ENCODE measurements at places on chromosomes 4 and X.

- no peak for DNase-seq
Measured at GRCh38 chr4:6449746-6450369, 22.6 kb downstream of the PPP2R2C start.

DNA sequence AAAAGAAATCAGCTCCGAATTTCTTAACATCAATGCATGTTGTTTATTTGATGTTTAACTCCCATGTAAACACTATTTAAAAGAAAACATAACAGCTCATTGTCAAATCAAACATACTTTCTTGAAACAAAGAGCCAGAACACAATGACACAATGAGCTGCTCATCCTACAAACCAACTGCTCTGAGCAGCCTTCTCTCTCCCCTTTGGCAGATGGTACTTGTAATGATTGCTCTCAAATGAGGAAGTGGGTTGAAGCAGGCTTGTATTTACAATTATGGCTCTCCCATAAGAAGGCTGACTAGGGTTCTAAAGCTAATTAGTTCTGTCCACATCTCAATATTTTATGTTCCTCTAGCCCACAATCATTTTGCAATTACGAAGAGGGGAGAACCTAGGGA is 637.8 kb upstream of the ADGRL3 start:
- no peak for DNase-seq

DNA sequence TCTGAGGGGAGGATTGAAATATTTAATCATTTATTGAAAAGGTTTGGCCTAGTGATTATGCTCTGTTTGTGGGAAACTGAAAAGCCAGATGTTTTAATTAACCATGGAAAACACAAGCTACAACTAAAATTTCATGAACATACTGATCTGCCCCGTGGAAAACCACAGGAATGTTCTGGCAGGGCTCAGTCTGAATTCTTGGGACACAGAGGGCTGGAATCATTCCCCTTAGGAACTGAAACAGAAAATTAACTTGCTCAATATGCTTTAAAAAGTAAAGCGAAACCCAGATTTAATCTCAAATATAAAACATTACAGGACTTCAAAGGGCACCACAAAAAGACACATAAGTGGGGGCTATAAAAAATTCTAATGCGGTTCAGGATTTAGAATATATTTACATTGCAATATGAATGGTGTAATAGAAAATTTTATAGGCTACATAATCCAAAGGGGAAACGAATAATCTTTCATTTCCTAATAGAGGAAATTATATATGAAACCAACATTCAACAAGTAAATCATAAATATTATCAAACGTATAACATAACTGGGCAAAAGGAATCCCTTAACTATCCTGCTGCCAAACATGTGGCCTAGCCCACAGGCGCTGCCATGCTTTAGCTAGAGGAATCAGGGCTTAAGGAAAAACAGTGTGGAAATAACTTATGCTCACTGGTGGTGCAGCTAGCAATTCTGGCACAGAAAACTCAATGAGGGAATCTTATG is 70.9 kb downstream of the APBB2 start:
- DNase-seq: no peak

DNA sequence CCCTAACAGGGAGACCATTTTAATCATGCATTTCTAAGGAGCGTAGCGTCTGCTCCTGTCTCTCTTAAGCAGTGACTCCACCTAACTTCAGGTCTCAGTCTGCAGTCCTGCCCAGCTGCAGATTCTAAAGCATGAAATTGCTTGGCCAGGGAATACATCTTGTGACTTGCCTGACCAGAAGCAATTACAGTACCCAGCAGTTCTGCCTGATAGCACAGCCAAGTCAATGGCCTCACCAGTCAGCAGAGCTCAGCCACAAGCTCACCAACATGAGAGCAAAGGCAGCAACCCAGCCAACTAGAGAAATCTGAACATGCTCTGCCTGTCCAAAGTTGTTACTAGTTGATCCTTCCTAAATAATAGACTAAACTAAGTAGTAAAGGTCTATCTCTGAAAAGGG is 2011.9 kb upstream of the PCDH10 start:
- DNase-seq: no peak

DNA sequence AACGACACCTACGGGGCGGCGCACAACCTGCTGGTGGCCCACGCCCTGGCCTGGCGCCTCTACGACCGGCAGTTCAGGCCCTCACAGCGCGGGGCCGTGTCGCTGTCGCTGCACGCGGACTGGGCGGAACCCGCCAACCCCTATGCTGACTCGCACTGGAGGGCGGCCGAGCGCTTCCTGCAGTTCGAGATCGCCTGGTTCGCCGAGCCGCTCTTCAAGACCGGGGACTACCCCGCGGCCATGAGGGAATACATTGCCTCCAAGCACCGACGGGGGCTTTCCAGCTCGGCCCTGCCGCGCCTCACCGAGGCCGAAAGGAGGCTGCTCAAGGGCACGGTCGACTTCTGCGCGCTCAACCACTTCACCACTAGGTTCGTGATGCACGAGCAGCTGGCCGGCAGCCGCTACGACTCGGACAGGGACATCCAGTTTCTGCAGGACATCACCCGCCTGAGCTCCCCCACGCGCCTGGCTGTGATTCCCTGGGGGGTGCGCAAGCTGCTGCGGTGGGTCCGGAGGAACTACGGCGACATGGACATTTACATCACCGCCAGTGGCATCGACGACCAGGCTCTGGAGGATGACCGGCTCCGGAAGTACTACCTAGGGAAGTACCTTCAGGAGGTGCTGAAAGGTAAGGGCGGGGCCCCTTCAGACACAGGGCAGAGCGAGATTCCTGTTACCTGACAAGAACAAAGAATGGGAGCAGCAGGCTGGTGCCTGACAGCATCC is 11.7 kb downstream of the RPL9 start:
- DNase-seq: peak; percentile 65

DNA sequence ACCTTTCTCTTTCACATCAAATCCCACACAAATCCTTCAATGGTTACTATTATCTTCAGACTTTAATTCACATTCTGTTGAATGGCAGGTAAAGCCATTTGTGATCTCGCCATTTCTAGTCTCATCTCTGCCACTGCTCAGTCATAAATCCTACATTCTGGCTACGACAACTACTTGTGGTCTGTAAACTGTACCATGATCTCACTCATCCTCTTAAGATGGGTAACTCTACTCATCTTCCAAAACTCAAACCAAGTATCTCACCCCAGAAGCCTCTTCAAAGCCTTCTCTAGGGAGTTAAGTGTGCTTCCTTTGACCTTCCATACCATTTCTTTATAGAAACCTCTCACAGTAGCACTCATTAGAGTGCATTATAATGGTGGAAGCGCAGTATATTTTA is 101.8 kb downstream of the NEK1 start:
- no peak for DNase-seq

DNA sequence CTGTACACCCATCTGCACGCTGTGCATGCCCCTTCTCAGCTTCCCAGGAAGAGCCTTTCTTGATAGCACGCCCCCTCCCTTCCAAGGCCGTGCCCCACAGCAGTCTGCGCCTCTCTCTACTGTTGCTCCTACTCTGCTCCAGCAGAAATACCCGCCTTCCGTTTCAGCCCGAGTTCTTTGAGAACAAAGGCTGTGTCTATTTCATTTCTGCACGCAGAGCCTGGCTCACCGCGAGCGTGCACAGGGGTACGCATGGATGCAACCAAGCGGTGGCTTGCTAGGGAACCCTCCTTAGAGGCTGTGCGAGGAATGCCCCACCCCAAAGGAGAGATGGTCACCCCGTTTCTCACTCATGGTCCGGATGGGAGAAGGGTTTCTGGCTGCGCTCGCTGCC is 485 bp downstream of the AADAT start:
- DNase-seq: no peak

- no peak for DNase-seq
Measured at GRCh38 chr4:94583914-94584641, 132.3 kb downstream of the PDLIM5 start.

GRCh38 chr4:113901994-113902787 is 77.3 kb downstream of the ARSJ start:
- DNase-seq: no peak

DNA sequence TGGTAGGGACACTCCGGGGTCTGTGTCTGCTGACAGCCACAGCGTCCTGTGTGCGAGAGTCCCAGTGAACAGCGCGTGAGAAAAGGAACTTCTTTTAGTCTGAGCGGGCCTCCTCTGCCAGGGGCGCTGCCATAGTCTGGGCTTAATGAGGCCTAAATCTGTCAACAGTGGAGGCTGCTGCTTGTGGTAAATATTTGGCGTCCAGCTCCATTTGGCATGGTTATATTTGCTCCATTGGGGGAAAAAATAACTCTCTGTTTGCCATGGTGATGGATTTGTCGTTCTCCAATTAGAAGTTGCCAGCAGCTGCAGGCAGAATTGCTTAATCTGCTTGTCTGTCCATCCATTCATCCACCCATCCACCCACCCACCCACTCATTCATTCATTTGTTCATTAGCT is 71.4 kb upstream of the PSAPL1 start:
- DNase-seq: no peak

Measured in GM18507 (cell line).